ENCODE measurements at places on chromosomes 5 and 9. TPM values are rescaled to one million over a fixed set of nuclear protein-coding genes. Genes with fewer than 3 reads are reported as not detected.

GRCh38 chr9:91034521-91034920 is 232.9 kb downstream of the SYK start:
- DNase-seq, result no peak

GRCh38 chr9:108582726-108583125 is 273.1 kb downstream of the ACTL7B start:
- no peak for DNase-seq

DNA sequence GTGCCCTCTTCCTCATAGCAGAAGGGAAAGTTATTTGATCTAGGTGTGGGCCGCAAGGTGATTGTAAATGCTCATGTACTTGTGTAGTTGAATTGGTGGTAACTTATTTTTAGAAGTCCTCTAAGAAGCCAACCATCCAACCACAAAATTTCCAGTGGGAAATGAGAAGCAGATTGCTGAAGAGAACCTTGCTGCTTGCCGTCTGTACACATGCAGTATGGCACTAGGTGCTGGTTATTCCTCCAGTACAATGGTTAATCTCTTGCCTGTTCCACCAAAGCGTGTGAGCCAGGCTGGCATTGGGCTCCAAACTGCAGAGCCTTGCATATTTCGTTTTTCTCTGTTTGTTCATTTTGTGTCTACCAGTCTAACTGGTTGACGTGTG is 28.0 kb downstream of the PIP5K1B start:
- DNase-seq, result no peak

DNA sequence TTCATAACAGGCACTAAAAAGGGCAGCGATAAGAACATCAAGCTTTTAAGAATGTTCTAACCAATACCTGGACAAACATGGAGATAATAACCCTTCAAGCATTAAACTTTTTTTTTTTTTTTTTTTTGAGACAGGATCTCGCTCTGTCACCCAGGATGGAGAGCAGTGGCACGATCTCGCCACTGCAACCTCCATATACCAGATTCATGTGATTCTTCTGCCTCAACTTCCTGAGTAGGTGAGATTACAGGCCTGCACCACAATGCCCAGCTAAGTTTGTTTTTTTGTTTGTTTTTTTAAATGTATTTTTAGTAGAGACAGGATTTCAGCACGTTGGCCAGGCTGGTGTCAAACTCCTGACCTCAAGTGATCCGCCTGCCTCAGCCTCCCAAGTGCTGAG is 14.7 kb upstream of the ENC1 start:
- no peak for DNase-seq

LMAN2 gene
- total RNA-seq, result 311 TPM

UBAP2 gene
- total RNA-seq, result 11.9 TPM

Data from dermis microvascular lymphatic vessel endothelial cell (primary cell).